ENCODE measurements at places on chromosomes 4 and X. TPM values are rescaled to one million over a fixed set of nuclear protein-coding genes. Genes with fewer than 3 reads are reported as not detected.

DNA sequence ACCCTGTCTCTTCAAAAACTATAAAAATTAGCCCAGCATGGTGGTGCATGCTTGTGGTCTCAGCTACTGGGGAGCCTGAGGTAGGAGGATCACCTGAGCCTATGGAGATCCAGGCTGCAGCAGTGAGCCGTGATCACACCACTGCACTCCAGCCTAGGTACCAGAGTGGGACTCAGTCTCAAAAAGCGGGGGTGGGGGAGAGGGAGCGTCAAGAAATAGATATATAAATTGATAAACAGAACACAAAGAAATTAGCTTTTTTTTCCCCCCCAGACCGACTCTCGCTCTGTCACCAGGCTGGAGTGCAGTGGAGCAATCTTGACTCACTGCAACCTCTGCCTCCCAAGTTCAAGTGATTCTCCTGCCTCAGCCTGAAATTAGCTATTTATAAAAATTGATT lies 14.1 kb downstream of the PDS5A start:
- H3K27me3 ChIP-seq, result no peaks in the 10 kb centered on the region
- H3K4me3 ChIP-seq, result no peak overlapping the region
- DNase-seq, result no peak
- H3K27ac ChIP-seq, result no peak overlapping the region
- peaks cover 14% of the 10 kb centered on the region for H3K4me1 ChIP-seq

DNA sequence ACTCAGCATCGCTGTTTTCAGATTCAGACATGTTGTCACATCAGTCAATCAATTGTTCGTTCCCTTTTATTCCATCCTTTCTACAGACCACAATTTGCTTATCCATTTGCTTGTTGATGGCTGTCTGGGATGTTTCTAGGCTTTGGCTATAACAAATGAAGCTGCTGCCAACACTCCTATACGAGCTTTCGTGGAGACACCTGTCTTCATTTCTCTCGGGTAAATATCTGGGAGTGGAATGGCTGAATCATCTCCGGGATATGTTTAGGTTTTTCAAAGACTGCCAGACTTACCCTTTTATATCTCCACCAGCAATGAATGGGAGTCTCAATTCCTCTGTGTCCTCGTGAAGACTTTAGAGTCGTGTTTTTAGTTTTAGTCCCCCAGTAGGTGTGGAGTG lies 118.9 kb downstream of the SORCS2 start:
- no peak overlapping the region for H3K4me3 ChIP-seq
- H3K36me3 ChIP-seq, result no peaks in the 10 kb centered on the region
- H3K27me3 ChIP-seq, result no peaks in the 10 kb centered on the region
- H3K4me1 ChIP-seq, result no peaks in the 10 kb centered on the region

DNA sequence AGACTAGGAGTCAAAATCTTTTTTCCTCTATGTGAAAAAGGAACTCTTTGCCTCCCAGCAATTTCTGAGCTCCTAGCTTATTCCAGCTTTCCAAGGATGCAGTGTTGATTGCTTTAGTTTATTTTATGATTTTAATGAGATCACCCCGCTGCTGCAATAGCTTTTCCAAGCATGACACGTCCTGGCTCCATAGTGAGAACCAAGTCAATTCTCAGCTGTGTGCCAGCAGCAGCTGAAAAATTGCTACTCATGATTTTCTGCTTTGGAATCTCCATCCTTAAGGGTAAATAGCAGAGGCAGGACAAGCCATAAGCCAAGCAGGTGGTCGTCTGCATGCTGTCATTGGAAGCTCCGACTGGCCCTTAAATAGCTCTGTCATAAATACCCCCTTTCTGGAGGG lies 64.5 kb downstream of the FTHL17 start:
- no peak overlapping the region for H3K4me3 ChIP-seq
- no peaks in the 10 kb centered on the region for H3K4me1 ChIP-seq
- no peak for DNase-seq

DNA sequence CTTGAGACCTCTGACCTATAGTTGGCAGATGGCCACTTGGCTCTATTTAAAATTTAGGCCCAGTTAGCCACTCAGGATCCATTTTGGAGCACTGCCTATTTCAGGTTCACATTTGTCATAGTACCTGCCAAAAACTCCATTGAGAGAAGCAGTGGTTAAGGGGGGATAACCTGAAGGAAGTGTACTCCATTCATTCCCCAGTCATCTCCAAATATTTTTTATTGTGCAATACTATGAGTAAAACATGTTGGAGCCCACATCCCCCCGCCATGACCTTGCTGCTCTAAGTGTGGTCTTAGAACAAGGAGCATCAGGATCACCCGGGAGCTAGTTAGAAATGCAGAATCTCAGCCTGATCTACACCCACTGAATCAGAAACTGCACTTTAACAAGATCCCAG lies 21.1 kb downstream of the PLP1 start:
- no peak overlapping the region for H3K4me3 ChIP-seq
- DNase-seq, result no peak
- H3K27me3 ChIP-seq, result no peaks in the 10 kb centered on the region
- H3K36me3 ChIP-seq, result no peaks in the 10 kb centered on the region

DNA sequence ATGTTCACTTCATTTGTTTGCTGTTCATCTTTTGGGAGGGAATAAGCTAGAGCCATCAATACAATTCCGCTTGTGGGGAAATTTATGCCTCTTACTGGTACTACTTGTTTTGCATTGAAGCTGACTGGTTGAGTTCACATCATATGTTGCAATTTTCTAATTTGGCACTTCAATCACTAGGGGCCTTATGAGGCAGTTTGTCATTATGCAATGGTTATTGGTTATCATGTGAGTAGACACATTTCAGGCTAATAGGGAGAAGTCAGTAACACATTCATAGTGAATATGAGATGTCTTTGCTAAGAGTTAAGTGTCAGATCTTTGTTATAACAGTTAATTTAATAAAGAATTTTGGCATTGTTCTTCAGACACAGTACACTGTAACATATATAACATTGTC lies 5.0 kb downstream of the RPL36A start:
- DNase-seq, result no peak

MAGIX gene
- total RNA-seq, result 14.6 TPM

KDR gene
- 4.2 TPM for total RNA-seq

DNA sequence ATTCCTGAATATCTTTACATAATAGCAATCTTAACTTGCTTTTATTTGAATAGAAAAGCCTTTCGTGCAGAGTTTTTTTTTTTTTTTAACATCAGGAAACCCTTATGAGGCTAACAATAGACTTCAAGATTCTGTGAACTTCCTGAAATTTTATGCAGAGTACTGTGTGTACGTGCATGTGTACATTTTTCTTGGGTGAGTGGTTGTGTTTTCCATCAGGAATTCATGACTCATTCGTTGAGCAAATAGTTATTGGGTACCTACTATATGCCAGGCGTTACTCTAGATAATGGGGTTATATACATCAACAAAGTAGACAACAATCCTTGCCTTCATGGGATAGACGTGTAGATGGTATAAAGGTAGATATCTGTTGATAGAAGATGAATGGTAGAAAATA lies 59.1 kb downstream of the MRPL1 start:
- DNase-seq, result no peak
- H3K27ac ChIP-seq, result no peak overlapping the region
- H3K36me3 ChIP-seq, result no peaks in the 10 kb centered on the region
- no peaks in the 10 kb centered on the region for H3K27me3 ChIP-seq
- no peak overlapping the region for H3K4me3 ChIP-seq
- H3K4me1 ChIP-seq, result no peaks in the 10 kb centered on the region
